ENCODE measurements at places on chromosomes 6 and 20. TPM values are rescaled to one million over a fixed set of nuclear protein-coding genes. Genes with fewer than 3 reads are reported as not detected.

DNA sequence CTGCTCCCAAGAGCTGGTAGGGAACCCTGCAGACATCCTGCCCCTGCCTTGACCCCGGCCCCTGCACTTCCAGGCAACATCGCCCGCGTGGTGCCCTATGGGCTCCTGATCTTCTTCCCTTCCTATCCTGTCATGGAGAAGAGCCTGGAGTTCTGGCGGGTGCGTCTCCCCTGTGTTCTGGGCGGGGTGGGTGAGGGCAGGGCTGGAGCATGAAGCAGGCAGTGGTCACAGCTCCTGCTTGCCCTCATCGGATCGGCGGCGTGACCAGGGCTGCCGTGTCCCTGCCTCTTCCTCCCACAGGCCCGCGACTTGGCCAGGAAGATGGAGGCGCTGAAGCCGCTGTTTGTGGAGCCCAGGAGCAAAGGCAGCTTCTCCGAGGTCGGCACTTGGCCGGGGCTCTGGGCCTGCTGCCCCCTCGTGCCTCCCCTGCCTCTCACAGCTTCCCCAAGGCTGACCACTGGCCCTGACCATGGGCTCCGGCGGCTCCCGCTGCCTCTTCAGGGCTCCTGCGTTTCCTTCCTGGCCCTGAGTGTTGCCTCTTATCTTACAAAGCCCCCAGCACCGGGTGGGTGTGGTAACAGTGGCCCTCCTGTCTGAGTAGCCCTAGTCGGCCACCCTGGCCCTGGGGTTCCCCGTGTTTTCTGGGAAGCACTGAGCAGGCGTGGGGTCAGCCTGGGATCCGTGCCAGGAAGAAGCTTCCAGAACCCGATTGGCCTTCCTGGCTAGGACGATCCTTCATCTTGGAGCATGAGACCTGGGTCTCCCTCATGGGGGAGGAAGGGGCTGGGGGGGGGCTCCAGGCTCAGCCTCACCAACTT lies 8.0 kb upstream of the TNFRSF6B start:
- no peak for DNase-seq

- no peak for DNase-seq
These were observed 12.1 kb upstream of the CTCFL start for GRCh38 chr20:57536771-57537724.

GRCh38 chr6:110858562-110859214 lies 15.9 kb upstream of the AMD1 start:
- no peak for DNase-seq

The PTCRA gene
- not detected for total RNA-seq

The WTAP gene
- total RNA-seq, result 142 TPM

DNA sequence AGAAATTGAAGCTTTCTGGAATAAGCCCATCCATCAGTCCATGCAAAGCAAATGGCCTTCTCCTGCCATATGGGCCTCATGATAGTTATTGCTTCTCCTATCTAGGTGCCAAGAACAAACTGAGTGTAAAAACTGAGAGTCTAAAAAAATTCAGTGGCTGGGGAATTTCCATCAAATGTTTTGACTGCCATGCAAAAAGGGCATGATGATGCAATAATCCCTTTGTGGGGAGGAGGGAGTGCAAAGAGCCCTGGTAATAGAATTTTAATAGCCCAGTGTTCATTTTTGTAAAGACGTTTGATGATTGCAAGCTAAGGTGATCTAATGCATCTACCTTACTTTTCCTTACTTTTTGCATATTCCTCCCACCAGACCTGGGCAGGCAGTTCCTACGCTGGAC lies 683.7 kb downstream of the EPM2A start:
- no peak for DNase-seq

The DCDC2 gene
- total RNA-seq, result 0.57 TPM

DNA sequence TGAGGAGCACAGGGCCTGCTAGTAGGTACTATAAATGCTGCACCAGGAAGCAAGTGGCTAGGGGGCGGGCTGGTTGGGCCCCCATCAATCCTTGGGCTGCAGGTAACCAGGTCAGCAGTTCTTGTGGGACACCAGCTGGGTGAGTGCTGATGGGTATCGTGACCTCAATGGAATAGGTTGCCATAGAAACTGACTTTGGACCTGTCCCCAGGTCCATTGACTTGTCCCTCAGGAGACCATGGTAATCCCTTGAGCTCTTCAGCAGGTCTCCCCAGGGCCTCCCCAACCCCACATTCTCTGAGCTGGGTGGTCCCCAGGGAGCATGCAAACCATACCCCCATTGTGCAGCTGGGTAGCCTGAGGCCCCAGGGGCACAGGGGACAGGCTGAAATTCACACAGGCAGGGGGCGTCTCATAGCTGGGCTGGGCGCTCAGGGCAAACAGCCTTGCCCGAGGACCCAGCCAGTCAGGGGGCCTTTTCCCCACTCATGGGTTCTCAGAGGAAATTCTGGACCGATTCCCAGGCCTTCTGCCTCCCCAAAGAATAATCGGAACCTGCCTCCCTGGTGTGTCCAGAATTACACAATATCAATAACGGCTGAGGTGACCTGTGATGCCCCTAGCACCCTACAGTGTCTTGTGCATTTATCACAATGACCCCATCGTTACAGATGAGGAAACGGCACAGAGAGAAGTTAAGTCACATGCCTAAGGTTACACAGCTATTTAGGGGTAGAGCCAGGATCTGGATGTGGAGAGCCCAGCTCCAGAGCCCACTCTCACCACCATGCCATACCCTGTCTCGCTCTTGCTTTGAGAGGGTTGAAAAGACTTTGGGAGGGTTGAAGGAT lies 35.9 kb downstream of the SRC start:
- DNase-seq, result no peak

The NRSN1 gene
- not detected for total RNA-seq

GRCh38 chr6:44074813-44075646 lies 52.2 kb downstream of the MRPL14 start:
- DNase-seq, result no peak

DNA sequence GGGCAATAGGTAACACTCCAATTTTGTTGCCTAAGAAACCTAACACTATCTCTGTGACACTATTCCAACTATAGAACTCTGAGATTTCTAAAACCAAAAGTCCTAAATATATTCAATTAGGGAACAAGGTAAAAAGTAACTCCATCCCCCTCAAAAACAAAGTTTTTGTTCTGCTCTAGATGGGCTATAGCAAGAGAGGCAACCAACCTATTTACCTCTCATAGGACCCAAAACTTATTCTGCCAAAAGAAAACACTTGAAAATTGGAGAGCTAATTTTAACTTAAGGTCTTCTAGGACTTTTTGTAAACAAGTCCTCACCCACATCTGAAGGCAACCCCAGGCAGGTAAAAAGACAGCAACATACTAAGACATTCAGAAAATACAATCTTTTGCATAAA lies 7.7 kb downstream of the RBM39 start:
- no peak for DNase-seq

DNA sequence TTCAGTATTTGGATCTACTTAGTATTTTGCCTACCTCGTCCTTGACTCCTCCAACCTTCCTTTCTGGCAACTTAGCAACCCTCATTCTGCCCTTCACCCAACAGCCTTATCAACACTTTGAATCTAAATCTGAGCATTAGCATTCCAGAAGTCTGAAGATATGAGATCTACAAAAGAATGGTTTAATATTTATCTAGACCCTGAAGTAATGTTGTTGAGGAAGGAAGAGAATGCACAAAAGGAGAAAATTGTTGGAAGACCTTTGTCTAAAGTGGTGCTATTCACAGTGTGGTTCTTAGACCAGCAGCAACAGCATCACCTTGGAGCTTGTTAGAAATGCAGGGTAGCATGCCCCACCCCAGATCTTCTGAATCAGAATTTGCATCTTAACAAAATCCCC lies 198.2 kb upstream of the PLCB4 start:
- DNase-seq, result no peak

The ANKRD66 gene
- not detected for total RNA-seq

DNA sequence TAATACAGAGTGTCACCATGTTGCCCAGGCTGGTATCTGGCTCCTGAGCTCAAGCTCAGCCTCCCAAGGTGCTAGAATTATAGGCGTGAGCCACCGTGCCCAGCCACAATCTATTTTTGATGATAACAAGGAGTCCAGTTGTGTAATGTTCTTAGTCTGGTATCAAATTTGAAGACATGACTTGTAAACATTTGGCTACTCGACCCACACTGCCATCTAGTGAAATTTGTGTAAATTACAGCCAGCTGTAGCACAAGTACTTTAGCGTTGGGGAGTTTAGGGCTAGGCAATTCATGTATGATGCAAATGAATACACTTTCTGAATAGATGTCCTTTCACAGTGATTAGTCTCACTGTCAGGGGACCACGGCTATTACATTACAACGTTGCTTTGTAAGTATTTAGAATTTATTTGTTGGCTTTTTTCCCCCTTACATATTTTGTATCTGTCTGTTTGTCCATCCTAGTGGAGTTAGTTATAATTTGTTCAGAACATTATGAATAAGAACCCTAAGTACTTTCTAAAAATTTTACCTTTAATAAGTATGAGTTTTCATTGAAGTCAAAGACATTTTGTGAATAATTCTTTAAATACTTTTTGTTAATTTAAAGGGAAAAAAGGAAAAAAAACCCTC lies 139.7 kb downstream of the PRDM13 start:
- peak; percentile 51 for DNase-seq

GRCh38 chr20:60484316-60484715 lies 526.1 kb downstream of the CDH26 start:
- DNase-seq, result no peak

The RAB44 gene
- total RNA-seq, result not detected

- DNase-seq, result no peak
These were observed 86.9 kb upstream of the TRAF3IP2 start for GRCh38 chr6:111692327-111693164.

The ARG1 gene
- total RNA-seq, result not detected

DNA sequence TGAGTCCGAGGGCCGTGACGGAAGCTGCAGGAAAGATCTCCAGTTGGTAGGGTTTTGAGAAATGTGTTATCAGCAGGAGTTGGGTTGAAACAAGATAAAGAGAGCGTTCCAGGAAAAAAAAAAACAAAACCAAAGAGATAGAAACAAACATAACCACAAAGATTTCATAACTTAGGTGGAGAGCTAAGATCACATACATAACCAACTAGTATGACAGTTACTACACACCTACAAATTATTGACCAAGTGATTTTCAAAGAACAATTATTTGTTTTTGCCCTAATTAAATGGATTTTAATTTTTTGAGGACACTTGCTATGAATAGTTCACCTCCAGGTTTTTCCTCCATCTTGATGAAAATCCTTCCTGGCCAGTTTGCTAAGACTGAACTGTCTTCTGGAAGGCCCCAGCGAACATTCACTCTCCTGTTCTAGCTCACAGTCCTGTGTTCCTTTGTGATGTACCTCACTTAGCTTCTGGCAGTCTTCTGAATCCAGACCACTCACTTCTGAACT lies 69.4 kb downstream of the SNX9 start:
- no peak for DNase-seq

The SCGN gene
- total RNA-seq, result not detected

DNA sequence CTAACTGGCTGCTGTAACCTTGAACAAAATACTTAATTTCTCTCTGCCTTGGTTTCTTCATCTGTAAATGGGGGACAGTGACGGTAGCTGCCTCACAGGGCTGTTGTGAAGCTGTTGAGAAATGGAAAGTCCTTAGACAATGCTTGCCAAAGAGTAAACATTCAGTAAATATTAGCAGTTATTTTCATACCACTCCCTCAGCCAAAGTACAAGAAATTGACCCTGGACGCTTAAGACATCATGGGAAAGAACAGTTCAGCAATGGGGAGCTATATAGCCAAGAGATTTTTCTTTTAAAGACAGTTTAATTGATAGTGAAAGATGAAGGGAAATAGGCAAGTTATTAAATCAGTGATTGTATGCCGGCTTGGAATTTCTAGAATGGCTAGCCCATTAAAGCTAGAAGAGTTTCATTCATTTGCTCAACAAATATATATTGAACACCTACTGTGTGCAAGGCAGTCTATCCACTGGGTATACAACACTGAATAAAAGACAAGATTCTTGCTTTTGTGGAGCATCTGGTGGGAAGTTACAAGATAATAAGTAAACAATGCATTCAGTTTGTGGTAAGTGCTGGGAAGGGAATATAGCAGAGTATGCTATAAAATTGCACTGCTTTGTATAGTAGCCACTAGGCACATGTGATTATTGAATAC lies 2.0 kb downstream of the CTNNBL1 start:
- no peak for DNase-seq

The INSM1 gene
- total RNA-seq, result 0.81 TPM

DNA sequence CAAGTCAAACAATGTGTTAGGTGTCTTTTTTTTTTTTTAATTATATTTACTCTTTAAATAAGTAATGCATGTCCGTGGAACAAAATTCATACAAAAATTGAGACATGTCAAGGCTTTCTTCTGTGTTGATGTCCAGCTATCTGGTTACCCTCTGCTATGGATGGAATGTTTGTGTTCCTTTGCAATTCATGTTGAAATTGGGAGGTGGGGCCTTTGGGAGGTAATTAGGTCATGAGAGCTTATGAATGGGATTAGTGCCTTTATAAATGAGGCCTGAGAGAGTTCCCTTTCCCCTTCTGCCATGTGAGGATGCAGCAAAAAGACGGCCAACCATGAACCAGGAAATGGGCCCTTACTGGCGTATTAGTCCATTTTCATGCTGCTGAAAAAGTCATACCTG lies 83.1 kb upstream of the KCNG1 start:
- no peak for DNase-seq

The SYCP2 gene
- total RNA-seq, result 0.70 TPM

DNA sequence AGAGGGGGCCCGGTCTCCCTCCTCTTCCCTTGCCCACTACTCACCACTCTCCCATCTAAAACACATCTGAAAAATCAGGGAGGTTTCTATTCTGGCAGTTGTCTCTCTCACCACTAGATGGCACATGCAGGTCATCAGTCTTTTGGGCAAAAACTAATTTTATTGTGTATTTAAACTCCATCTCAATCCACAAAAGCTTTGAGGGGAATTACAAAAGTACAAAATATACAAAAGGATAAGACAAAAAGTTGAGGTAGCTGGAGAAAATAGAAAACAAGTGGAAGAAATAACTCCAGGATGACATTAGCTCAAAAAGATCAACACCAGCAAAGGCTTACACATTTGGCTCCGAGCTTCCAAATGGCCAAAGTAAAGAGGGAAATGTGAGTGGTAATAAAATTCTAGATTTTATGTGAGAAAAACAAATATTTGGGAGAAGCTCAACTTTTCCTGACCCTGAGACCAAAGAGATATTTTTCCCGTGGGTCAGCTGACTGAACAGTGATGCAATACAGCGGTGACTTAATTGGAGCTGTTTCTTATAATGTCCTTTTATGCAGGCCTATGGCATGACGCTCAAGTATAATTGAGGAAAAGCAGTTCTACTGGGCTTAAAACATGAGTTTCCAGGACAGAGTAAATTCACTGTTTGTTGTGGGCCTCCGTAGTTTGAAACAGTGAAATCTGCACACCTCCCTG lies 79.8 kb upstream of the CHD6 start:
- peak; percentile 34 for DNase-seq

DNA sequence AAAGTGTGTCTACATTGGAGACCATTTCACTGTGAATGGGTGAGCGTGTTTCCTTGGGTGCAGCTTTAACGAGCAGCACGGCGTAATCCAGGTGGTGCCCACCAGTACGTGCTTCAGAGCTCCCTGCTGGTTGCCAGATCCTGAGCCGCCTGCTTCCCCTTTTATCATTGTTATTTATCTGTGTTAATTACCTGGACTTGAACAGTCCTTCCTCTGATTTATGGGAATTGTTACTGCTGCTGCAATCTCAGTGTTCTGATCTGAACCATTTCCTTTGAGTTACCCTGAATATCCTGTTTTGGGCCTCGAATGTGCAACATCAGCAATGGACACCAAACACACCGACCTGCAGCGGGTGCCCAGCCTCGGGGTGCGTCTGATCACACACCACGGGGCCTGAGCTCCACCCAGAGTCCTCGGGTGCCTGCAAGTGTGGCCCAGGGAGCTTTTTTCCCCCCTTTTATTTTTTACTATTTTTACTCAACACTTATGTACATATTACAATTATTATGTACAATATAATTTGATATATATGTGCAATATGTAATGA lies 81.3 kb downstream of the RPP40 start:
- DNase-seq, result no peak

GRCh38 chr6:36333931-36334725 lies 2.6 kb downstream of the BNIP5 start:
- DNase-seq, result no peak

Data from H9 (cell line).